Hematopoietic multipotent progenitor cell treated with erythropoietin and hydrocortisone succinate and interleukin-3 and kit ligand, for 6 days (in vitro differentiated cells): ENCODE measurements at places on chromosomes 1 and 21.

- no peak for DNase-seq
Measured at GRCh38 chr21:32238063-32238462, 40.8 kb downstream of the MIS18A start.

DNA sequence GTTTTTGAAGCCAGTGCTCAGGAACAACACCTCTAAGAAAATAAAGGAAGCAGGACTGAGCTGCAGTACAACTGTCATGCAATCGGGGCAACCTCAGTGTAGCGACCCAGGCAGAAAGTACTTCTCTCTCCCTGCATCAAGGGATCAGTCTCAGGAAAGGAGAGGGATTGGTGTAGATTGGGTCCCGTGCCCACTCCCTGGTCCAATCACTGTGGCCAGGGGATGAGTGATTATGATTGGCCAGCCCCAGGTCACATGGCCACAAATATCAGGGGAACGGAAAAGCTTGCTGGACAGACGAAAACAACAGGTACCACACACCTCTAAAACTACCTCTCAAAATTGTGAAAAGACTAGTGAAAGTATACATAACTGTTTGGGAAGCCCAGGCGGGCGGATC is 136.2 kb upstream of the F3 start:
- no peak for DNase-seq

- no peak for DNase-seq
Measured at GRCh38 chr1:82565546-82565945, 764.8 kb downstream of the ADGRL2 start.

GRCh38 chr1:23638786-23639241 is 52.8 kb upstream of the RPL11 start:
- no peak for DNase-seq

DNA sequence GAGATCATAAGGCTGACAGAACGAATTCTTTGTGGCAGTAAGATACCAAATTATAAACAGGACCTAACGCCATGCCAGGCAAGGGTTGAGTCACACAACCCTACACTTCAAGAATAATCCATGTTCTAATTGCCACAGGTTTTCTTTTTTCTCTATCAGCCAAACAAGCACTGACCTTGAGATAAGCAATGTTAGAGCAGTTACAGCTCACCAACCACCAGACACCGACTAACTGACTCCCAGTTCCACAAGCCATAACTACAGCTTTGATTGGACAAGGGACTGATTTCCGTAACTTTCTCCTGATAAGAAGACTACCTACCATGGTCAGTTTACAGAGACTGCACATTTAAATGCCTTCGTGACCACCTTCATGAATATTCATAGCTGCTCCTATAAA is 149.6 kb downstream of the PTPRU start:
- no peak for DNase-seq

DNA sequence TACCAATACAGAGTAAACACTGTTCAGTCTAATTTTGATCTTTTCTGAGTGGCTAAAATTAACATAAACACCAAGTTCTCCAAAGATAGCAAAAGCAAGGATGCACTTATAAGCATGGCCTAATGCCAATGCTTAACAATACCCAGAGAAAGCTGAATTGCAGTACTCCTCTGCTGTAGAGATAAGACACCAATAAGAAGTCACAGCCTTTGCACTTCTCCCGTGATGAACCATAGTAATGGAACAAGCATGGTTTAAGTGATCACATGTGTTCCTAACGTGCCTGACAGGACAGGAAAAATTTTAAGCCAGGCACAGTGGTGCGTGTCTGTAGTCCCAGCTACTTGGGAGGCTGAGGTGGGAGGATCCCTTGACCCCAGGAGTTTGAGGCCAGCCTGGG is 5.6 kb downstream of the PRDX1 start:
- DNase-seq = no peak

GRCh38 chr1:73998348-73998959 is 199.5 kb downstream of the LRRIQ3 start:
- peak; percentile 58 for DNase-seq

- DNase-seq = peak; percentile 18
Measured at GRCh38 chr1:162892906-162893611, 32.1 kb upstream of the CCDC190 start.

GRCh38 chr1:64229307-64229706 is 25.9 kb downstream of the UBE2U start:
- DNase-seq = no peak
